B cell (primary cell): ENCODE measurements at places on chromosomes 4 and X.

DNA sequence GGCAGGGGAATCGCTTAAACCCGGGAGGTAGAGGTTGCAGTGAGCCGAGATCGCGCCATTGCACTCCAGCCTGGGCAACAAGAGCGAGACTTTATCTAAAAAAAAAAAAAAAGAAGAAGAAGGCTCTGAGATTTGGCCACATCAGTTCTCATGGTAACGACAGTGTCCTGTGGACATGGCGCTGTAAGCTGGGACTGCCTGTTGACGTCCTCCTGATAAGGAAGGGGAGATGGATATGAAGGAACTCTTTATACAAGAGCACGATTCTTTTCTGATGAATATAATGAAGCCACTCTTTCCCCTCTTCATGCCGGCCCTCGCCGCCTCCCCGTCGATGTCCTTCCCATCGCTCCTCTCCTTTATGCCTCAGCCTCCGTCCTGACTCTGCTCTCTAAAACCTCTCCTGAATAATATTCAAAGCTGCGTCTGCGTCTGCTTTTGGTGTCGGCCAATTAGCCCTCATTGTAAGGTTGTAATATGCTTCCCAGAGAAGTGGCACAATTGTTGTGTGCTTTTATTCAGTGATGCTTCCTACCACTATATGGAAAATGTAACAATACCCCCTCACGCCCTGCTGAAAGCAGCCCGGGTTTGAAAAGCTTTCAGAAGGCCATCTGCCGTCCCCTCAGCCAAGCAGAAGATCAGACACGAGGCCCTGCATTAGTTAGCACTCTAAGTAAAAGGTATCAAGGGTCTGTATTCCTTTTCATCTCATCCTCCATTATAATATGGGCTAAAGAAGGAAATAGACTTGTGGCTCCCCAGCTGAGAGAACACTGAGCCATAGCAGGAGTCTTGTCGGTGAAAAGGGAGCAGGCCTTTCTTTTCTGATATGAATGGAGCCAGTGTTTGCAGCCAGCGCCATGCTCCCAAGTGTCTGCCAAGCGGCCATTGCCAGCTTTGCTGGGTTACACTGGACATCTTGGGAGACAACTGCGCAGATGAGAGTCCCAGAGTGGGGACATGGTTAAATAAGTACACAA lies 22.1 kb upstream of the SCOC start:
- no peaks in the 10 kb centered on the region for H3K27me3 ChIP-seq
- no peak for DNase-seq
- no peaks in the 10 kb centered on the region for H3K4me1 ChIP-seq
- H3K36me3 ChIP-seq: no peaks in the 10 kb centered on the region

DNA sequence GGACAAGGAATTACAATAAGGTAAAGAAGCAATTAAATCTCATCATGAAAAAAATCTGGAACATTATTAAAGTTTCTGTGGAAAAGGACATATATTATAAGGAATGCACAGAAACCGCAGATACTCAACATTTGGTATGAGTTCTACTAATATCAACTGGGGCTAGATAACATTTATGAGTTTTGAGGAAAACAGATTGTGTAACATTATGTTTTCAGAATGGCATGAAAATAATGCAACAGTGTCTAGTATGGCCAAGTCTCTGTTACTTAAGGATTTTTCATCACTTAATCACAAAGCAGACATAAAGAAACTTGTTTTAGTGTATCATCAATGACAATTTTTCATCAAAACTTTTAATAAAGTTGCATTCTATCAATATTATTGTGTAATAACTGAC lies 785.0 kb downstream of the GLUD2 start:
- no peak for DNase-seq
- H3K36me3 ChIP-seq: no peaks in the 10 kb centered on the region
- H3K27me3 ChIP-seq: no peaks in the 10 kb centered on the region
- H3K4me3 ChIP-seq: no peak overlapping the region

GRCh38 chr4:140423106-140423505 lies 4.3 kb downstream of the CLGN start:
- no peak overlapping the region for H3K4me3 ChIP-seq
- peaks cover 17% of the 10 kb centered on the region for H3K27me3 ChIP-seq
- H3K36me3 ChIP-seq: no peaks in the 10 kb centered on the region
- peaks cover 13% of the 10 kb centered on the region for H3K4me1 ChIP-seq
- DNase-seq: no peak

- H3K4me3 ChIP-seq: no peak overlapping the region
- no peaks in the 10 kb centered on the region for H3K27me3 ChIP-seq
- H3K36me3 ChIP-seq: no peaks in the 10 kb centered on the region
Observed at GRCh38 chr4:26020881-26021280, 106.9 kb downstream of the SMIM20 start.

DNA sequence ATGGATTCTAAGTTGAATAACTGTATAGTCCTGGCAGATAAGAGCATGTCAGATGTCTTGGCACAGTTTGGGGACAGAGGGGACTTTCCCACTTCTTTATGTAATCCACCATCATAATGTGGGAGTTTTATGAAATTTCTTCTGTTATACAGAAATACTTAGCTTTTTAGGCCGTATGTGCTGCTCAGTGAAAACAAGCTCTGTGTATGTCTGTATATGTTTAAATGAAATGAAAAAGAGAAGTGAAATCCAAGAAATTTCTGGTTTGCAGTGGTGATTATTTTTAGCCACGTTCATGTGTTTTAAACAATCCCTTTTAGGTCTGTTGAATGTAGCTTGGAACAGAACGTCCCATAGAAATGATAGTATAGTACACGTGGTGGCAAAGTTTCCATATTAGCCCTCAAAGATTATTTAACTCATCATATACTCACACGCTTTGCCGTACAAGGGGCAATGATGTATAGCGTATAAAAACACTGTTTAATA lies 41.0 kb downstream of the GAB1 start:
- peaks cover 68% of the 10 kb centered on the region for H3K4me1 ChIP-seq
- no peaks in the 10 kb centered on the region for H3K27me3 ChIP-seq

DNA sequence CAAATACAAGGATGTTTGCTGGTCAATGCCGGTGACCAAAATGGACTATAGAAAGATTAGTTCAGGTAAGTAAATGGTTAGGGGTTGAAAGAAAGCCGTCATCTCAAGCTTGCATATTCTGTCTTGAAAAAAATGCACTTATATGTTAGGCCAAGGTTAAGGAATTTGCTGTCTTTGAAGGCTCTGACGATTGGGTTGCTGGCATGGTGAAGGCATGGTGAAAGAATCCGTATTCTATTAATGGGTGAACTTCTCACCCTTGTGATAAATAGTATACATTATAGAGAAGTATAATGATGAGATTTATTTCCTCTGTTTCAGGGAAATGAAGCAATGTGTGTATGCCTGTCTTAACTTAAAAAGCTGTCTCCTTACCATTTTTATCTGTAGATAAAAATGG lies 132.6 kb downstream of the ADGRL3 start:
- no peak overlapping the region for H3K27ac ChIP-seq
- DNase-seq: no peak
- H3K36me3 ChIP-seq: no peaks in the 10 kb centered on the region
- H3K27me3 ChIP-seq: no peaks in the 10 kb centered on the region
- H3K4me3 ChIP-seq: no peak overlapping the region
- H3K4me1 ChIP-seq: no peaks in the 10 kb centered on the region

GRCh38 chr4:870951-871350 lies 45.0 kb upstream of the CPLX1 start:
- H3K4me1 ChIP-seq: no peaks in the 10 kb centered on the region
- no peaks in the 10 kb centered on the region for H3K27me3 ChIP-seq
- H3K27ac ChIP-seq: no peak overlapping the region

- H3K27me3 ChIP-seq: no peaks in the 10 kb centered on the region
- no peak for DNase-seq
- H3K4me1 ChIP-seq: no peaks in the 10 kb centered on the region
- H3K36me3 ChIP-seq: no peaks in the 10 kb centered on the region
Observed at GRCh38 chr4:4840351-4840750, 19.1 kb upstream of the MSX1 start.

- peaks cover 2% of the 10 kb centered on the region for H3K36me3 ChIP-seq
- H3K4me3 ChIP-seq: no peak overlapping the region
- no peak overlapping the region for H3K27ac ChIP-seq
- no peak for DNase-seq
Observed at GRCh38 chr4:150583287-150584110, 1.5 kb downstream of the MAB21L2 start.

- H3K4me1 ChIP-seq: no peaks in the 10 kb centered on the region
- no peaks in the 10 kb centered on the region for H3K27me3 ChIP-seq
- peaks cover 5% of the 10 kb centered on the region for H3K36me3 ChIP-seq
- no peak overlapping the region for H3K27ac ChIP-seq
- no peak overlapping the region for H3K4me3 ChIP-seq
Observed at GRCh38 chr4:67465763-67466052, 79.6 kb downstream of the CENPC start.

DNA sequence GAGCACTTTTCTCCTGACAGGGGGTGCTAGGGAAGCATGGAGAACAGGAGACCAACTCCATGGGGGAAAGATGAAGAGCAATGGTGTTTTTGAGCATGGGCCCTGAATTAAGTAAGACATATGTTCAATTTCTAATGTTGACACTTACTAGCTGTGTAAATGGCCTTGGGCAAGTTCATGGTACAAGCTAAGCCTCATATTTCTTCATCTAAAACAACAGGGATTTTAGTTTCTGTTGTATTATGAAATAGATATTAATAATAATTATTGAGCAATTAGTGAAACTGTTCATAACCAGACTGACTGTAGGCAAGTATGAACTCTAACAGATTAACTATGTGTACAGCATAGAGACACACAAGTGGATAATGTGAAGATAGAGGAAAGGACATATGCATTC lies 515.0 kb upstream of the FAT1 start:
- no peaks in the 10 kb centered on the region for H3K36me3 ChIP-seq
- no peak for DNase-seq
- H3K4me3 ChIP-seq: no peak overlapping the region

GRCh38 chrX:42751573-42751972 lies 26.4 kb downstream of the PPP1R2C start:
- no peak overlapping the region for H3K4me3 ChIP-seq
- H3K27me3 ChIP-seq: no peaks in the 10 kb centered on the region
- H3K27ac ChIP-seq: no peak overlapping the region
- no peak for DNase-seq

- no peaks in the 10 kb centered on the region for H3K36me3 ChIP-seq
- H3K4me1 ChIP-seq: peaks cover 10% of the 10 kb centered on the region
- H3K4me3 ChIP-seq: no peak overlapping the region
- no peak overlapping the region for H3K27ac ChIP-seq
Observed at GRCh38 chrX:47518144-47518543, 35.1 kb upstream of the ZNF41 start.

GRCh38 chrX:150182161-150182560 lies 181.0 kb upstream of the MAMLD1 start:
- no peaks in the 10 kb centered on the region for H3K27me3 ChIP-seq
- no peak overlapping the region for H3K4me3 ChIP-seq
- no peaks in the 10 kb centered on the region for H3K36me3 ChIP-seq

- no peak overlapping the region for H3K27ac ChIP-seq
- peaks cover 25% of the 10 kb centered on the region for H3K36me3 ChIP-seq
- no peaks in the 10 kb centered on the region for H3K4me1 ChIP-seq
- no peaks in the 10 kb centered on the region for H3K27me3 ChIP-seq
- DNase-seq: no peak
- no peak overlapping the region for H3K4me3 ChIP-seq
Observed at GRCh38 chr4:8472689-8473197, 32.2 kb downstream of the TRMT44 start.

- no peak overlapping the region for H3K4me3 ChIP-seq
- H3K27ac ChIP-seq: no peak overlapping the region
- no peaks in the 10 kb centered on the region for H3K4me1 ChIP-seq
- DNase-seq: no peak
Observed at GRCh38 chrX:67654301-67654700, 110.5 kb downstream of the AR start.

- H3K4me3 ChIP-seq: no peak overlapping the region
- DNase-seq: no peak
- no peaks in the 10 kb centered on the region for H3K27me3 ChIP-seq
Observed at GRCh38 chr4:113086172-113086695, 36.8 kb downstream of the ANK2 start.

GRCh38 chr4:26288355-26288909 lies 32.4 kb upstream of the RBPJ start:
- H3K4me1 ChIP-seq: peaks cover 6% of the 10 kb centered on the region
- H3K27me3 ChIP-seq: no peaks in the 10 kb centered on the region
- peak; percentile 22 for DNase-seq
- H3K27ac ChIP-seq: no peak overlapping the region
- H3K36me3 ChIP-seq: no peaks in the 10 kb centered on the region
- H3K4me3 ChIP-seq: no peak overlapping the region

GRCh38 chrX:38654302-38654701 lies 93.0 kb downstream of the TSPAN7 start:
- no peaks in the 10 kb centered on the region for H3K4me1 ChIP-seq
- H3K4me3 ChIP-seq: no peak overlapping the region
- DNase-seq: no peak
- no peaks in the 10 kb centered on the region for H3K36me3 ChIP-seq

GRCh38 chrX:13430136-13430827 lies 110.4 kb upstream of the ATXN3L start:
- DNase-seq: no peak
- no peaks in the 10 kb centered on the region for H3K36me3 ChIP-seq
- H3K4me1 ChIP-seq: peaks cover 14% of the 10 kb centered on the region

DNA sequence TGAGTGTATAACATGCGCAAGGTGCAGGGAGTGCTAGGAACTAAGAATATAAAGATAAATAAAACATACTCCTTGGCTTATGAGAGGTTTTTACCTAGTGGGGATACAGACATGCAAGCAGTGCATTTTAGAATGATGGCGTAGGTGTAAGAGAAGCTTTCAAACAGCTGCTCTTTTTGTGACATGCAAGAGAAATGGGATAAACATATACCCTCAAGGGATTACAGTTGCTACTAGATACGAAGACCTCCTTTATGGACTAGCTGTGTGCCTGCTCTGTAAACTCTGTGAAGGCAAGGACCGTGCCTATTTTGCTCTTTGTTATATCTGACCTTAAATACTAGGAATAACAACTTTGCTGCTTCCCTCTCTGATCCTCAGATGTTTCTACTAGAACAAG lies 39.0 kb upstream of the SLITRK4 start:
- H3K4me3 ChIP-seq: no peak overlapping the region
- H3K27ac ChIP-seq: no peak overlapping the region
- no peaks in the 10 kb centered on the region for H3K27me3 ChIP-seq
- no peak for DNase-seq
